ENCODE measurements at places on chromosomes 7 and 10.

GRCh38 chr10:73110345-73110849, at the start of gene NUDT13:
Gene NUDT13 (plus strand): TSS chr10:73110455. CDS start chr10:73114366, 3,911 bp downstream.
- peak; percentile 50 for DNase-seq

GRCh38 chr7:120055300-120055699, 217.7 kb upstream of the KCND2 start:
- no peak for DNase-seq

- no peak for DNase-seq
Observed at GRCh38 chr10:5476918-5477525, 22.3 kb downstream of the CALML5 start.

DNA sequence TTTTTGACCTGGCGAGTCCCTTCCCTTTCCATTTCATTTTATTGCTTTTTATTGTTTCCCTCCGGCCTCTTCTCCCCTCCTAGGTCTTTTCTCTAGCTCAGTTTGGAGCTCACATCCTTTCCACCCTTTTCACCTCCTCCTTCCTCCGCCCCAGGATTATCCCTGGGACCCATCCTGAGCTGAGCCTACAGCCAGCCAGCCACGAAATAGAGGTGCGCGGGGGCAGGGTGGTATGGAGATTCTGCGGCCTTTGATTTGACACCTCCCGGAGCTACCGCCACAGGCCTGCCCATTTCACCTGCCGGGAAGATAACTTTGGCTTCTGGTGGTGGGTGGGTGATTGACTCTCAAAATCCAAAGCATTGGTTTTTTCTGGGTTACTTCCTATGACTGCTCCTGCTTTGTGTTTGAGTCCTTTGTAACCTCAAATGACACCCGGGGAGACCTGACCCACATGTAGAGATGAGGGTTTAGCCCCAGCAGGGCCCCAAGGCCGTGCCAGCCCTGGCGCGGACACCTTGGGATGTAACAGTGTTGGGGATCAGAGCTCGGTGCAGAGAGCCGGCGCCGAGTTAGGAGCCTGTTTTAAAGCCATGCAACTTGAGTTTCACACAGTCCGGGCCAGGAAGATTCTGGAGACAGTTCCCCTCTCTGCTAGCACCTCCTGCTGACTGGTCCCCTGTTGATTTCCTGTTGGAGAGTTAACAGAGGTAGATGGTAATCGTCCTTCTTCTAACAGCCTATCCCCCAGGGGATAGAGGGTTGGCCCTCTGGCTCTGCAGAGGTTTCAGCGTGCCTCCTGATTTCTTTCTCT, 1.5 kb downstream of the DUSP5 start:
- no peak for DNase-seq

DNA sequence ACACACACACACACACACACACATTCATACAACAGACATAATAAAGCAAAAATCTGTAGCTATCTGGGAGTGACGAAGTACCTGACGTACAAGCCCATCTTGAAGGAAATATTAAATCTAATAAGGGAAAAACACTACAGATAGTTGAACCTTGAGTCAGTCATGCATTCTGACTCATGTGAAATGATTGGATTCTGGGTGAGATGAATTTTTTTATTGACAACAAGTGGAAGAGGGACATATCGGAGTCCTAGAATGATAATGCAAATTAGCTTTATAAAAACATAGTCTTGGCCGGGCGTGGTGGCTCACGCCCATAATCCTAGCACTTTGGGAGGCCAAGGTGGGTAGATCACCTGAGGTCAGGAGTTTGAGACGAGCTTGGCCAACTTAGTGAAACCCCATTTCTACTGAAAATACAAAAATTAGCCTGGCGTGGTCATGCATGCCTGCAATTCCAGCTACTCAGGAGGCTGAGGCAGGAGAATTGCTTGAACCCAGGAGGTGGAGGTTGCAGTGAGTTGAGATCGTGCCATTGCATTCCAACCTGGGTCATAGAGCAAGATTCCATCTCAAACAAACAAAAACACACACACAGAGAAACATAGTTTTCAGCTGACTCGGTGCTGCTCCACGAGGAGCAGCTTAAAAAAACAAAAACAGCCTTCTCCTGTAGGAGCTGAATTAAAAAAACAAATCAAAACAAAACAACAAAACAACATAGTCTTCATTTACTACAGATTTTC, 154.4 kb upstream of the MKLN1 start:
- no peak for DNase-seq

Data from NCI-H2227 treated with DMSO at 0.1 percent for 48 hours (cell line).